ENCODE measurements at places on chromosomes 3 and 15.

DNA sequence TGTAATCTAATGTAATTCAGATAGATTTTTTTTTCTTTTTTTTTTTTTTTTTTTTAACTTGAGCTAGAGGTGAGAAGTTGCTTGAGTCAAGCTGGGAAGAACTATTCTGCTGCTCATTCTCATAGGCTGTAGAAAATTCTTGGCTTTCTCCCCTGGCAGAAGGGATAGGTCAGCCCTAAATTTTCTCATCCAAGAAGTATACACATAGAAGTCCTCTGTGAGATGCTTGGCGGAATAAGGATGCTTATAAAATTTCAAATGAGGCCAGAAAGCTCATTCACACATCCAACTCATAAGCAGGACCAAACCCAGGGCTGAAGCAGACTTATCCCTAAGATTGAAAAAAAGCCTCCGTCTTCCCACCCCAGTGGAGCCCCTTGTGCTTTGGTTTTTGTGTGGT is 572.5 kb downstream of the SQOR start:
- no peak for DNase-seq

DNA sequence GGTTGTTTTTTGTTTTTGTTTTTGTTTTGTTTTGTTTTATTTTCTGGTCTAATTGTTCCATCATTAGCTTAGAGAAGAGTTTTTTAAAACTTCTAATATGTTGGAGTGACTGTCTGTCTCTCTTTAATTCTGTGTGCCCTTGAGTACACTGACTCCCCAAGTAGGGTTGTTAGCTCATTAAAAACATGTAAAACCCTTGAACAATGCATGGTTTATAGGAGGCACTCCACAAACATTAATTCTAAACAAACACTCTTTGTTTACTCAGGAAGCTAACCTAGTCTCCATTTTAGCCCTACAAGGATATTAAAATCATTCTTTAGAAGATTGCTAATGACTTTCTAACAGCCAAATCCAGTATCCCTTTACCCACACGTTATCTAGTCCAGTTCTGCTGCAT is 100.5 kb downstream of the CGGBP1 start:
- no peak for DNase-seq

- DNase-seq, result no peak
These were observed 100.8 kb upstream of the SLC6A6 start for GRCh38 chr3:14301558-14301957.

DNA sequence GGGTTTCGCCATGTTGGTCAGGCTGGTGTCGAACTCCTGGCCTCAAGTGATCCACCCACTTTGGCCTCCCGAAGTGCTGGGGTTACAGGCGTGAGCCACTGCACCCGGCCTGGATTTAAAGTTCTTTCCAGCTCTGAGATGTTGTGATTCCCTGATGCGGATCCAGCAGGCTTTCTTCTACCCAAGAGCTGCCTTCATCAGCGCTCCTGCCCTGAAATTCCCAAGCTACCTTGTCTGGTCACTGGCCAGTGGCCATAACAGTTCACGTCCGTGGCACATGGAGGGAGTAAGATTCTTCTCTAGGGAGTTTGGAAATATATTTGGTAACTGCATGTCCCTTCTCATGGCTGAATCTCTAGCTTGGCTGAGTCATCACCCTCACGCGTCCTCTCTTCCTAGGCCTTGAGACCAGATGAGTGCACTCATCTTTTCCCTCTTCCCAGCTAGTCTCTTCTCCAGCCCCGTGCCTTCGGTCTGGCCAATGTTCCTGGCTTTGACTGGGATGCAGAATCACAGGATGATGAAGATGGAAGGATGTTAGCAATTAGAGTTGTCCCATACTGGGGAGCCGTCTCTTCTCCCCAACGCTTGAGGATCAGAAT is 29.8 kb upstream of the APOD start:
- no peak for DNase-seq

GRCh38 chr3:13046569-13047274 is 26.5 kb downstream of the IQSEC1 start:
- DNase-seq, result no peak
